ENCODE measurements at places on chromosomes 1 and 21.
A peak's percentile ranks its signal among the peaks of the same experiment; 100 is the strongest.

DNA sequence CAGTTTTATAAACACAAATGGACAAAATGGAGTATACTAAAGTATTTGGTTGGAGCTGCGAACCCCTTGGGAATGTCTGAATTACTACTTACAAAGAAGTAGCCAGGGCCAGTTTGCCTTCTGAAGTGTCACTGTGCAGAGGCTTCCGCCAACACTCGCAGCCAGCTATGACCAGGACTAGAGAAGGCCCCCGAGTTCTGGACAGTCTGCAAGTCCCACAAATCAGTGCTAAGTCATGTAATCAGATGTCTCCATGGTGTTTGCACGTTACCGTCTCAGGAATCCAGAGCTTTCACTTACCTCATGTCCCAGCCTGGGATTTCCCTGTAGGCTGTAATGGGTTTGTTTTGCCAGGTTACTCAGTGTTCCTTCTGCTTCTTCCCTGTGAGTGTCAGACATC lies 106.6 kb upstream of the SPAG17 start:
- DNase-seq, result no peak

DNA sequence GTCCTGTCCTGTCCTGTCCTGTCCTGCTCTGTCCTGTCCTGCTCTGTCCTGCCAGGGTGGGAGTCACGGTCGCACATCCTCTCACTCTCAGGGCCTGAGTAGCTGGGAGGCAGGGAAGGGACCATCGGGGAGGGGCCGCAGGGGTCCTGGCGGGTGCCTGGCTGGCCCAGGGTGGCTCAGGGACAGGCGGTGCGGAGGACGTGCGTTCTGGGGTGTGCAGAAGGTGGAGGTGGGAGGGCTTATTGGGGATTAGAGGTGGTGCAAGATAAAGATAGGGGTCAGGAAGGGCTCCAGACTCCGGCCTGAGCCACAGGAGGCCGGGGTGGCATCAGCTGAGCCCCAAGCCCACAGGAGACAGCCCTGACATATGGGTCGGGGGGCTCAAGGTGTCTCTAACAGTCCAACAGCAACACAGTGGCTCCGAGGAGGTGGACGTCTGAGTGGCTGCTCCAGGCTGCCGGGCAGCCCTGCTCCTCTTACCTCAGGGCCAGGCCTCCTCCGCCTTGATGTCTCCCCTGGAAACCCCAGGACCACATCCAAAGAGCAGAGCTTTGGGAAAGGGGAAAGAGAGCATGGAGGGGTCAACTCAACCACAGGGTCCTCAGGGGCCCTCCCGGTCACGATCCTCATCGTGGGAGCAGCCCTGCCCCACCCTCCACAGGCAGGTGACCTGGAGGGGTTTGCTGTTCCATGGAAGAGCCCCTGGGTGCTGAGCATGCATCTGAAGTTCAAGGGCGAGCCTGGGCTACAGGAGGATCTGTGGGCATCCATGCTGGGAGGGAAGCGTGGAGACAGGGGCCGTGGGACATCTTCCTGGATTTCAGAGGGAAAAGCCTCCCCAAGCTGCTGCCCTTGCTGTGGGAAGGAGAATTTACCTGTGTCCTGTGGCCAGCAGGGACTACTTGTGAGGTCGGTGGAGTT lies 39.6 kb upstream of the ADARB1 start:
- no peak for DNase-seq

GRCh38 chr21:43645136-43645891 lies 14.0 kb downstream of the HSF2BP start:
- DNase-seq, result no peak

DNA sequence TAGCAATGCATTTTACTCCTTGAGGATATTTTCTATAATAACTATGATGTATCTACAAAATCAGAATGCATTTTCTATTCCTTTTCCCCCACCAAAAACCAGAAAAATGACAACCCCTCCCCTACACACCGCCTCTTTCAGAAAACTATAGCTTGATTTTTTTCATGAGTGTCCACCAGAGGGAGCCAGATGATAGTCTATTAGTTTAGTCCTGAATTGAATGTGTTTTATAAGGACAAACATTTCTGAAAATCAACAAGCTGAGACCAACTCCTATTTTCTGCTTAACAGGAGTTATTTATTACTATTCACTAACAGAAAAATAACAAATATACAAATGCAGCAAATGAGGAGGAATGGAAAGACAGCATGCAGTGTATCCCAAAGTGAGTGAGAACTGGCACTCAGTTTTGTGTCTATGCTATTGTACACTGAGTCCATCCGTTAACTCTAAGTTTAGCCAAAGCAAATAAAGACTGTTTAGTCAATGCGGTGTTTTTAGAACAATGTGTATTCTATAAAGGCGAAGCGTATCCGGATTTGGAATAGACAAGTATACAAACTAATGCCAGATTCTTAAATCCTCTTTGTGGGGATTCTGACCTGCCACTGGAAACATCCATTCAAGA lies 182.6 kb downstream of the VAV3 start:
- peak; percentile 37 for DNase-seq

DNA sequence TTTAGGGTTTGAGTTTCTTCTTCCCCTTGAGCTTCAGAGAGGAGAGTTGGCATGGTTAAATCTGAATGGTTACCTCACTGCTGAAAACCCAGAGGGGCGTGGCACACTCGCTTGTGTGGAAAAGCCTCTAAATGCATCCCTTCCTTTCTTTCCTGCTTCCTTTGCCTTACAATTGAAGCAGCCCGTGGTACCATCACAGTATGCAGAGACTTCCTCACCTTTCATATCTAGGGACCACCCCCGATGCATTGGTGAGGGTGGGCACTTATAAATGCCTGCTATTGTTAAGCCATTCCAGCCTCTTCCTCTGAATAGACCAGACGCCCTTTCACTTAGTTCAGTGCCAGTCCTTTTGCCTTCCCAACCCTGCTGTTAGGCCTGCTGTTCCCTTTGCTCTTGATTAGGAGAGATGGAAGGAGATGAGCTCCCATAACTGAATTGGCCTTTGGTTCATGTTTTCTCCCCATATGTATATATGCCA lies 21.9 kb upstream of the LAX1 start:
- no peak for DNase-seq
